AG08395 (cell line): ENCODE measurements at places on chromosomes 12 and 14.

DNA sequence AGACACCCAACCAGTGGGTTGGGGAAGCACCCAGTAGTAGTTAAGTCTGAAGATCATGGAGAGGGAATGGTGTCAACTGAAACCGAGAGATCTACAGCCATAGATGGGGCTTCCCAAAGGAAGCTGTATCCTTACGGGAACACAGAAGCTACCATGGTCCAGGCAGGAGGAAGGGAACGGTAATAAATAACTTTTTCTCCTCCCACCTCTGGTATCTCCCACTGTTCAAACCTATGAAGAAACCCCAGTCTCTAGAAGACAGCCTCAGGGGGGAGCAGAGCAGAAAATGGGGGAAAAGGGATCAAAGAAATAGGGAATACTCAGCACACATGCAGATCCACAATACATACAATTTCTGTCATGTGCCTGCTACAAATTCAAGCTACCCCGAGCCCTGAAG lies 33.4 kb downstream of the ZNF605 start:
- DNase-seq, result no peak

- peak; percentile 29 for DNase-seq
These were observed 21.9 kb upstream of the PTGR2 start for GRCh38 chr14:73829526-73830431.

DNA sequence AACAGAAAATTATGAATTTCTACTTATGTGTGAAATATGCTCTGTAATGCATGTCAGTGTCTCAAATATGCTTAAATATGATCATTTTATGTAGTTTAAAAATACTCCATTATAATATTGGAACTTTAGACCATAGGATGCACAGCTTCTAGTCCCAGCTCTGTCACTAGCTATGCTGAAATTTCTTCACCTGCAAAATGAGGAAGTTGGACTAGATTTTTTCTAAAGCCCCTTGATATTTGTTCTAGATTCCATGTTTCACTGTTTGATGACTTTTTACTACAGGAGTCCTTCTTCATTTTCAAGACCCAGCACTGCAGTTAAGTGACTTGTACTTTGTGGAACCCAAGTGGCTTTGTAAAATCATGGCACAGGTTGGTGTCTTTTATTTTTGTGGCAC lies 90.1 kb downstream of the LRRK2 start:
- DNase-seq, result no peak

DNA sequence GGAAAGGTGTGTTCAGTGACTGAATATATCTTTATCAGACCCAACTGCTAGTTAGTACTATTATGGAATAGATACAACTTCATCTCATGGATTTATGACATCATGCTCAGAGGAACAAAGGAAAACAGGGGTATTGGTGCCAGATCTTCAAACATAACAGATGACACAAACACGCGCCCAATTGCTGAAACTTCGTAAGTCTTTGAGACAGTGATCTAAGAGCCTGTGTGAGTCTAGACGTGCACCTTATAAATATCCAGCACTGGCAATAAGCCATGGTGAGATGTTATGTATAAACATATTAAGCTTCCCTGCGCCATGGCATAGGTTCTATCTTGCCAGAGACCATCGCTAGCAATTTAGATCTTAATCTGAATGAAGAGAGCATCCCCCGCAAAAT lies 42.2 kb upstream of the NR2C1 start:
- DNase-seq, result no peak

DNA sequence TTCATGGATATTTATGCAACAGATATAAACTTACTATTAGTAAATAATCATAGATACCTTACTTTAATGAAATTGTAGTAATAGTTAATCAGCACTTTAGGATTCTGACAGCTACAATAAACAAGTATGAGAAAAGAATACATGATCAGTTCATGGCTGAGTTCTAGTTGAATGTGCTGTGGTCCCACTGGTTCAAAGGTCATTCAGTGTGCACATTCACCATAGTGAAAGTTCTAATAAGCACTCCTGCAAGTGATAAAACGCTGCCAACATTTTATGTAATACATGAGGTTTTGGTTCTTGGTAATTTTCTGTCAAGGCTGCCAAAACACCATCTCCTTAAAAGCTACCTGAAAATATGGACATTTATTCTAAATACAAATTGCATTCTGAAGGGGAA lies 92.6 kb downstream of the NUMB start:
- DNase-seq, result no peak
